ENCODE measurements at places on chromosomes 2 and 18.

- DNase-seq = no peak
These were observed 31.5 kb downstream of the NDC80 start for GRCh38 chr18:2602844-2603243.

DNA sequence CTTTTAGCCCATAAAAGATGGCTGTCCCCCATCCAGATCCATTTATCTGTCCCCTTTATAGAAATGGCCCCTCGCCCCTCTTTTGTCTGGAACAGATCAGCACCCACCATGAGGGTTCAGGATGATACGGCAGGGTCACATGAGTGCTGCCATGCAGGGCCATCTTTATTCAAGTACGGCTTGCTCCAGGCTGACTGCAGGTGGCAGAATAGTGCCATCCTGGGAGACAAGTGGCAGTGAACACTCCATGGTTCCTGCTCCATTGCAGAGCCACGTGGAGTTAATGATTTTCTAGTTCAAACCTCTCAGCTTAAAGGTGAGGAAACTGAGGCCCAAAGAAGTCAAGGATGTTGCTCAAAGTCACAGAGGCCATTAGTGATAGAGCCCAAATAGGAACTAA, 180.6 kb downstream of the CLIP4 start:
- DNase-seq = peak; percentile 40

DNA sequence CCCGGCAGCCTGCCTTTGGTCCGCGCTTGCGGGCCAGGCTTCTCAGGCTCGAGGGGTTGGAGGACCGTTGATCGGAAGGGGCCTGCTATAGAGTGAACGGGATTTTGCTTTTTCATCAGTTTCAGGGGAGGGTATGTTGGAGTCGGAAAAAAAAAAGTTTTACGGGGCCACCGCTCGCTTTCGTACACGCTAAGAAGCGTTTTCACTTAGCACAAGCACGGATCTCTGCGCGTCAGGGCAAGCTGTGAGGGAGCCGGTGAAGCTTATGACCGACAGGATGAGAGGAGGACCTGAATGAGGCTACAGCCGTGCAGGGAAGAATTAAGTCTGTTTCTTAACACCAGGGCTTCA, 443 bp downstream of the CPSF3 start:
- DNase-seq = peak; percentile 64

DNA sequence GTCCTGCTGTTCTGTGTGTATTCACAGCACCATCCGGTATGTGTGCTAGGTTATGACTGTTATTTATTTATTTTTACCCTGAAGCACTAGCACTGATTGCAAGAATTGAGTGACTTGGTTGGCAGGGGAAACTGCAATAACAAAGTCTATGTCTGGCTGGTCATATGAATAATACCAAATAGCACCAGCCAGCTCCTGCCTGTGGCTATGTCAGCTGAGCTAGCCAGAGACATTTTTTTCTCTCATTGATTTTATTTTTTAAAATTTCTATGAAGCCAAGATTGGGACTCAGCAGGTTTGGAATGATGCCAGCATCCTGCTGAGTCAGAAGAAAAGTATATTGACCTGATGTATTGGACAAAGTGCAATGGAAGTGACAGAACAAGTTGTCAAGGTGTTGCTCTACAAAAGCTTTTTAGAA, 188.5 kb upstream of the CDH2 start:
- no peak for DNase-seq

DNA sequence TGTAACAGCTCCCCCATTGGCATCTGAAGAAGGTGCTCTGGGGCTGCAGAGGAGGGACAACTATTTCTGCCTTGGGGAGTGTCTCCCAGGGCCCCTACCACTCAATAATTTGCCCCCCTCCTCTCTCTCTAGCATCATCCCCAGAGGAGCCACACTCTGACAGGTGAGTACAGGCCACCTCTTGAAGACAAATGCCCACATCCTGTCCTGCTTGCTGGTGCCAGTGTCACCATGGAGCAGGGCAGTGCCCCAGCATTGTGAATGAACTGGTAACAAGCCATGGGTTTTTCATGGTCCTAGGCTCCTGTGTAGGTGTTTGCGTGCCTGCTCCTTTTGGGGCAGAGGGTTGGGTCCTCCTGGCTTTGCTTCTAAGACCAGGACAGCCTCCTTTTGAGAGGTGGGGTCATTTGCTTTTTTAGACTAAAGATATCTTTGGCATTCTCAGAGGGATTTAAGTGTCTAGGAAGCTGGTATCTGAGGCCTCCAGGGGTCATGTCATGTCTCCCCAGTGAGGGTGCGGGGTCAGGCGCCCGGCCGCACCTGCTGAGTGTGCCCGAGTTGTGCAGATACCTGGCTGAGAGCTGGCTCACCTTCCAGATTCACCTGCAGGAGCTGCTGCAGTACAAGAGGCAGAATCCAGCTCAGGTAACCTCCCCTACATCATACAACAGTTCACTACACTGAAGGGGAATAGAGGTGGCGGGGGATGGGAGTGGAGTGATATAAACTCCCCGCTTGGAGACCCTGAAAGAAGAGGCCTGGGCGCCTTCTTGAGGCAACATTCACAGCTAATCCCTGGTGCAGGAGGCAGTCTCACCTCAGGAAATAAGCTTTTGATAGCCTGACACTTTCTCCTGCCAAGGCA, 1.8 kb downstream of the RETREG2 start:
- no peak for DNase-seq

DNA sequence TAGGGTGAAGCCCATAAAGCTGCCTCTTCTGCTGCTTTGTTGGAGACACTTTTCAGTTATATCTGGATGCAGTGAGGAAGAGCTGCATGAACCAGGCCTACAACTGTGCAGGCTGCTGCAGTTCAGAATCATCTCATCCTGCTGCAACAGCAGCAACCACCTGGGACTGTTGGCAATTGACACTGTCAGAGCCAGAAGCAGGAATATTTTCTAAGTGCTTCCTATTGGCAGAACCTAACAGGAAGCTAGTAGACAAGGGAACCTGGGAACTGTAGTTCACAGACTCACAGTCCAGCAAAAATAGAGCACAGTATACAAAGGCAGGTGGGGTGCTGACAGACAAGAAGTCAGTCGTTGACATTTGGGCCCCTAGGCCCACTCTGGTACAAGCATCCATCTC, 452.9 kb upstream of the SPRED2 start:
- no peak for DNase-seq

GRCh38 chr2:7073901-7074300, 156.7 kb downstream of the RNF144A start:
- DNase-seq = no peak

DNA sequence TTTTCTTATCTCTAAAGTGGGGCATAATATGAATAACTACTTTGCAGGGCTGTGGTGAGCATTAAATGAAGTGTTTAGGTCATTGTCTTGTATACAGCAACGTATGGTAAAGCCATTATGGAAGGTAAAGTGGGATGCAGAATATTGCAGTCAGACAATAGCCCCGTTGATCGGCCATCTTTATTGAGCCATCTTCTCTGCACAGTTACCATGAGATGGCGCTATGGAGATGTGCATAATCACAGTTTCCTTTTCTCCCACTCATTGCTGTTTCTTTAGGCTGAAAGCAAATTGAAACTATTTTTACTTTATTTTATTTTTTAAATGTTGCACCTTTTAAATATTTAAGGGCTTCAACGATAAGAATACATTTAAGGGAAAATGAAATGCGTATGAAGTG, 108.9 kb downstream of the THSD7B start:
- peak; percentile 21 for DNase-seq

DNA sequence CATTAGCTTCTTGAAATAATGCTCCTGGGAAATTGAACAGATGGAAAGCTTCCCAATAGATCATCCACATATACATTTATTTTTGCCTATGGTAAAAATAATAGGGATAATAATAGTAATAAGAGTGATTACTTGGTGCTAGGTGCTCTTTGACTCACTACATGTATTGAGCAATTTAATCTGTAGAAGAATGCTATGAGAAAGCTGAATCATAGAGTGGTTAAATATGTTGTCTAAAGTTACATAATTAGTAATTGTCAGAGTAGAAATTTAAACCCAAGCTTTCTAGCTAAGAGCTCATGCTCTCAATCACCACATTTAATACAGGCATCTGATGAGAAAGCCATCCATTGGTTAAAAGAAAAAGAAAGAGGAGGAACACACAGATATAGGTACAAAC, 590.5 kb upstream of the SLC8A1 start:
- no peak for DNase-seq

DNA sequence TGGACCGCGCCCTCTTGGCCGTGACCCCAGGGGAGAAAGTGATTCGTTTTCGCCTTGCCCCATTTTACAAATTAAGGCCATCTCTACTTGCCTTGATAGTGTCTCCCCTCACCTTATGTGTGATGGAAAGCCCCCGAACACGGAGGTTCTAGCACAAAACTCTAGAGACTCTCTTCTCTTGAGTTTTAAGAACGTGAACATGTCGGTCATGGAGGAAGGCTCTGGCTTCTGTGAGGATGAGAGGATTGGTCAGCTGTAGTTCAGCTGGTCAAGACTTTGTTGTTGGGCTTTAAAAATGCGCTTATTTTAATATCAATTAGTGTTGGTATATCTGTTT, 828 bp downstream of the DYNC1I2 start:
- no peak for DNase-seq

GRCh38 chr2:119674711-119675500, 4.1 kb upstream of the TMEM177 start:
- DNase-seq = no peak

DNA sequence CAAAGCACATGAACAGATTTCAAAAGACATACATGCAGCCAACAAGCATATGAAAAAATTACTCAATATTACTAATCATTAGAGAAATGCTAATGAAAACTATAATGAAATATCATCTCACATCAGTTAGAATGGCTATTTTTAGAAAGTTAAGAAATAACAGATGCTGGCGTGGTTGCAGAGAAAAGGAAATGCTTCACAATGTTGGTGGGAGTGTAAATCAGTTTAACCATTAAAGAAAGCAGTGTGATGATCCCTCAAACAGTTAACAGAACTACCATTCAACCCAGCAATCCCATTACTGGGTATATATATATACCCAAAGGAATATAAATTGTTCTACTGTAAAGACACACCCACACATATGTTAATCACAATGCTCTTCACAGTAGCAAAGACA, 117.7 kb upstream of the SETBP1 start:
- DNase-seq = no peak

Data from GM12865 (cell line).